ENCODE measurements at places on chromosomes 1 and 21.

DNA sequence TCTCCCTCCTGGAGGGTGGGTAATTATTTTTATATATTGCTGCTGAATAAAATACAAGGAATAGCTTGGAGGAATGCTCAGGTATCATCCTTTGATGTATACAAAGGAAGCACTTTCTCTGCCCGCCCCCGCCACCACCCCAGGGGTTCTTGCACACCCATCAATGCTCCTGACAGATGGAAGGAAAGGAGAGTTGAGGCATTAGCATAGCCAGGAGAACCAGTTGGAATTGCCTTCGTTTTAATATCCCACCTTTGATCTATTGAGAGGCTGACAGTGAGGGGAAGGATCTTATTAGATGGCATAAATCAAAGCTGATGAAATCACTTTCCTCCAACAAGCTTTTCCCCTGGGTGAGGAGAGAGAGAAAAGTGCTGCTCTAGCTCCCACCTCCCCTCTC lies 71.1 kb downstream of the LGR6 start:
- DNase-seq = no peak

DNA sequence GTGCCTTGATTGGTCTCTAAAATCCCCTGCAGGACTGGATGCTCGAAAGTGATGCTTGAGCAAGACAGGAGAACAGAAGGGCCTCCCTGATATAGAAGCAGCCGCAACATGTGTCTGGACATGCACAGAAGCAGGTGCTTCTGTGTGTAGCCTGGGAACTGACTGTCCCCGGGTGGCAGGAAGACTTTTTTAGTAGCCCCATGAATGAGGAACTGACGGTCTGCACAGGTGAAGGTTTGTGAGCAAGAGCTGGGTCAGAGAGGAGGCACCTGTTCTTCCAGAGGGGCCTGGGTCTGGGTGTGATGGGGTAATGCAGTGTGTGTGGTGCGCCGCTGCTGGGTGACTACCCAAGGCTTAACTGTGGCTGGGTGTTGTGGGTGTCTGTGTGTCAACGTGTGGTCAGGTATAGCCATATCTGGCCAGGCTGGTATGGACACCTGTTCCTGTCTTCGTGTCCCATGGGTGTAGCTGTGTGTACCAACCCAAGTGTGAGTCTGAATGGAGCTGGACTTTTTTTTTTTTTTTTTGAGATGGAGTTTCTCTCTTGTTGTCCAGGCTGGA lies 39.1 kb upstream of the FOXO6 start:
- no peak for DNase-seq

GRCh38 chr1:33357099-33357498 lies 36.2 kb upstream of the A3GALT2 start:
- no peak for DNase-seq

DNA sequence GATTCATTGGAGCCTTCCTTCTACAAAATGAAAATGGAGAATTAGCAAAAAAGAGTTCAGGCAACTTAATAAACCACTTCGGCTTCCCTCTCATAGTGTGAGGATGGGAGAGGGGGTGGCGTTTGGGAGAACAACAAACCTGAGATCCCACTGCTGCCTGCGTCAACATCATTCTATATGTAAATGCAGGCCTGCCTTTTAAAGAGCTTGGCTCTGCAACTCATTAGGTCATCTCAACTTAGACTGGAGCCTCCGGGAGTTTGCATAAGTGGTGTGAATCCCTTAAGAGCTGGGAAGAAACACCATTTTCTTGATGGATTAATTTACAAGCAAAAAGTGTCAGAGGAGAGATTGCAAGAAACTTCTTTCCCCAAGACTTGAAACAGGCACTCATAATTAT lies 127.6 kb upstream of the DAB1 start:
- no peak for DNase-seq

DNA sequence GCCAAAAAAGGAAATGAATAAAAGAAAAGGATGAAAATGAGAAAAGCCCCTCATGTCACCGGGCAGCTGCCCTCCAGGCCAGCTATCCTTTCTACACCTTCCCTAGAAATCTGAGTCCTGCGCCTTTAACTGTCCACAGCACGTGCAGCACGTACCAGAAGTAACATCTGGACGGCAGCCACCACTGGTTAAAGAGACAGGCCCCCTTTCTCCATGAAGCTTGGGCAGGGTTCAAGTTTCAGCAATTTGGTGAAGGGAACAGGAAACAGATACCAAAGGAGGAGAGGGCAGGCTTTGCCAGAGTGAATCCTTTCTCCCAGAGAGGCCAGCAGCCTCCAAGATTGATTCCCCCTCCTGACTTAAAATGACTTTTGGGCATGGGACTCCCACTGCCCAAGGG lies 3.6 kb upstream of the KIAA2013 start:
- peak; percentile 83 for DNase-seq

GRCh38 chr1:33281554-33282303 lies 25.4 kb downstream of the ZNF362 start:
- DNase-seq = peak; percentile 43

- no peak for DNase-seq
Observed at GRCh38 chr1:42044346-42044745, 108.9 kb upstream of the GUCA2B start.

GRCh38 chr1:145858901-145859490 lies at the start of gene PIAS3:
Gene PIAS3 (minus strand): TSS chr1:145859081. CDS start chr1:145858990, 91 bp downstream.
- peak; percentile 97 for DNase-seq

- no peak for DNase-seq
Observed at GRCh38 chr1:217721692-217722091, 90.5 kb downstream of the SPATA17 start.

DNA sequence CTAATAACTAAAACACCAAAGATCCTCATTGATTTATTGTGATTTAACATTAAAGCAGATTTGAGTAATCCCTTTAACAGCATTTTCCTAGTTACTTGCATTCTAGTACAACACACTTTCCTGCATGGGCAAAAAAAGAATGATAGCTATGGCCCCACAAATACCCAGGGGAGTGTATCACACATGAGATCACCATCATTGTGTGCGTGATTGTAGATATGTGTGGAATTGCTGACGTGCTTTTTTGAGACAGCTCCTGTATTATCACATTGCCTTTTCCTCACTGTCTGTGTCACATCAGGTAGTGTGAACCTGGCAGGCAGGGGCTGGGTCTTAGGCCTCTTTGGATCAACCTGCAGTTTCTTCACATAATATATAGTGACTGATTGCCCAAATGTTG lies 48.5 kb upstream of the SAMD13 start:
- DNase-seq = no peak

GRCh38 chr1:226737819-226738420 lies 1.2 kb downstream of the ITPKB start:
- peak; percentile 70 for DNase-seq

DNA sequence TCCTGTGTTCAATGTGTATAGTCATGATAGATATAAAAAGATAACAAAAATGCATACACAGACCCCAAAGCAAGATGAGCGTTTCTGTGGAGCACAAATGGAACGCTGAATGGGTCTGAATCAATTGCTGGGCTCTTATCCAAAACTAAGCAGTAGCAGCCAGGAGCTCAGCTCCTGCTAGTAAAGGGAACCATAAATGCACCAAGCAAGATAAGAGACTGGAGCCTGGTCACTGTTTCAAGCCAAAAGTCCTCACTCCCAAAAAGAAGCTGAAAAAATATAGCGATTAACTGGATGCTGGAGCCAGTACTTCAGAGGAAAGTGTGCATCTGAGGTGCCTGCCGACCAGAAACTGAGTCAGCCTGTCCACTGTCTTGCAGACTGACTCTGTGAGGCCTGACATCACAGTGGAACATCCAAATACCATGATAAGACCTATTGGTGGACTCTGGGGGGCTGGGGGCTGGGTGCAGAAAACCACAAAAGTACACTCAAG lies 68.9 kb downstream of the LRRC8C start:
- DNase-seq = no peak

GRCh38 chr1:223720971-223721591 lies 8.7 kb downstream of the CAPN2 start:
- no peak for DNase-seq

DNA sequence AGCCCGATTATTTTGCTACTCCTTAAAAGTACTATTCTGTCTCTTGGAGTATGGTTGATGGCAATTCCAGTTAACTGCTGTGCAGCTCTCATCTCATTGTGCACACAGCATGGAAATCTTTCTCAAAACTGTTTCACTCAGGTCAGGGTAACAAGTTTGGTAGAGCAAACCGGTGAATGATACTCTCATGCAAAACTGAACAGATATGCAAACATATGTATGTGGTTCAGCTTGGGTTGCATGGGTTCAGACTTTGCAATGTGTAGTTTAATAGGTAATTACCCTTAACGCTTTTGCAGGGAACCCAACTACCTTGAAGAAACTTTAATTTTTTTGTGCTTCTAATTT lies 2.2 kb downstream of the GADD45A start:
- no peak for DNase-seq

- DNase-seq = peak; percentile 61
Observed at GRCh38 chr21:35932232-35932911, 128.0 kb downstream of the SETD4 start.

- DNase-seq = no peak
Observed at GRCh38 chr1:77126307-77126706, 92.9 kb downstream of the PIGK start.

- peak; percentile 25 for DNase-seq
Observed at GRCh38 chr1:155858800-155859233, 550 bp upstream of the SYT11 start.

GRCh38 chr21:45579383-45580180 lies 37.3 kb upstream of the SLC19A1 start:
- no peak for DNase-seq

DNA sequence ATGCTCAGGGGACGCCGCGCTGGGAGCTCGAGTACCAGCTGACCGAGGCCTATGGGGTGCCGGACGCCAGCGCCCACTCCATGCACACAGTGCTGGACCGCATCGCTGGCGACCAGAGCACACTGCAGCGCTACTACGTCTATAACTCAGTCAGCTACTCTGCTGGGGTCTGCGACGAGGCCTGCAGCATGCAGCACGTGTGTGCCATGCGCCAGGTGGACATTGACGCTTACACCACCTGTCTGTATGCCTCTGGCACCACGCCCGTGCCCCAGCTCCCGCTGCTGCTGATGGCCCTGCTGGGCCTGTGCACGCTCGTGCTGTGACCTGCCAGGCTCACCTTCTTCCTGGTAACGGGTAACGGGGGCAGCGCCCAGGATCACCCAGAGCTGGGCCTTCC lies 1.3 kb upstream of the XKR8 start:
- peak; percentile 57 for DNase-seq

GRCh38 chr1:118333601-118334210 lies 148.7 kb upstream of the SPAG17 start:
- DNase-seq = no peak

- no peak for DNase-seq
Observed at GRCh38 chr1:49297783-49298182, 521.1 kb upstream of the BEND5 start.

GRCh38 chr21:42597487-42598158 lies 55.8 kb upstream of the PDE9A start:
- DNase-seq = no peak

GRCh38 chr1:101388904-101389546 lies 152.2 kb downstream of the S1PR1 start:
- no peak for DNase-seq

- peak; percentile 90 for DNase-seq
Observed at GRCh38 chr1:44594871-44595735, 79.2 kb downstream of the TMEM53 start.

DNA sequence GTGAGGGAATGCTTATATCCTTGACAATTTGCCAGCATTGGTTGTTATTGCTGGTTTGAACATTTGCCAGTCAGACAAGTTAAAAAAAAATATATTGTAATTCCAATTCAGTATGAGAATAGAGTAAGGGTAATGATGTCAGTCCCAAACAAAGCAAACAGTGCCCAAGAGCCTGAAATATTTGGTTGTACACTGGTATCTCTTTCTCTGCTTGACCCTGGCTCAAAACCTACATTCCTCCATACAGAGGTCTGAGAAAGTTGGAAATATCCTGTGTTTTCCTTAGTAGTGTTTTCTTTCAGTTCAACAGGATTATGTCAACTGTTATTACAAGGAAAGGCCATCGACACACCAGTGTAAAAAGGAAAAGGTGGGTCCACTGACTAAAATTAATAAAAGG lies 145.6 kb downstream of the MRPL39 start:
- no peak for DNase-seq

DNA sequence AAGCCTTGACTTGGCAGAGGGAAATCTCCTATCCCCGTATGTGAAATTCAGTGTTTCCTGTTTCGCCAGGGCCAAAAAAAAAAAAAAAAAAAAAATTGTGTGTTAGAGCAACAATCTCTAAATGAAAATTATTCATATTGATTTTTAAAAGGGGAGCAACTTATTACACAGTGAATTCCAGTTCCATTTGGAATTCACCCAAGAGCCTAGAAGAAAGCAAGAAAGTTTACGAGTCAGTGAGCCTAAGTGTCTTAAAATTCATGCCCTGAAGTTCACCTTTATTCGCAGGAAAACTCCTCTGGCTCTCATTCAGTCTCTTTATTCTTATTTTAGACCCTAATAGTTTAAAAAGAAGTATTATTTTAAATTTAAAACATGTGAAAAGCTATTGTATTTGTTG lies 42.1 kb upstream of the HUNK start:
- DNase-seq = no peak

GRCh38 chr1:206145771-206146290 lies 28.6 kb upstream of the AVPR1B start:
- DNase-seq = no peak

- no peak for DNase-seq
Observed at GRCh38 chr1:87242445-87243185, 86.1 kb upstream of the LMO4 start.

- no peak for DNase-seq
Observed at GRCh38 chr1:19220080-19220846, 10.2 kb upstream of the UBR4 start.

GRCh38 chr1:7346600-7347570 lies 424.2 kb upstream of the VAMP3 start:
- DNase-seq = no peak

GRCh38 chr1:156998840-156999500 lies 46.6 kb downstream of the ARHGEF11 start:
- no peak for DNase-seq

DNA sequence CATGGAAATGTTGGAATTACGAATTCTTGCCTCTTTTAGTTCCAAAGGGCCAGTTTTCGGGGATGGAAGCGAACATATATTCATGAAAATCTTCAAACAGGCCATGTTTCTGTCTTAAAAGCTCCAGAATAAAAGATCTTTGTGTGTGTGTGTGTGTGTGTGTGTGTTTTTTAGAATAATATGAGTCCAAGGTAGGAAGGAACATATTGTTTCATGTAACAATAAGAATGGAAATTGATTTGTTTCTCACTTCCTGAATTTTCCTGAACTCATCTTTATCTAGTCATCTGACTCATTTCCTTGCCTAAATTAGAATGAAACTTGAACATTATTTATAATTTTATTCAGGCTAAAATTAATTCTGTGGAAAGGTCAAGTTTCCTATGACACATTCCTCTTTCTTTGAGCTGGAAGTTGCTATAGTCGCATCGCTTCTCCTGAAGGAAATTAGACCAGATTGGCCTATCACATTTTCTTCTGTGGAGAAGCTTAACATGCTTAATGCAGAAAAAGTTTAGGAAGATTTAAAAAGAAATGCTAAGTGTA lies 805.1 kb upstream of the ADAMTS5 start:
- no peak for DNase-seq

DNA sequence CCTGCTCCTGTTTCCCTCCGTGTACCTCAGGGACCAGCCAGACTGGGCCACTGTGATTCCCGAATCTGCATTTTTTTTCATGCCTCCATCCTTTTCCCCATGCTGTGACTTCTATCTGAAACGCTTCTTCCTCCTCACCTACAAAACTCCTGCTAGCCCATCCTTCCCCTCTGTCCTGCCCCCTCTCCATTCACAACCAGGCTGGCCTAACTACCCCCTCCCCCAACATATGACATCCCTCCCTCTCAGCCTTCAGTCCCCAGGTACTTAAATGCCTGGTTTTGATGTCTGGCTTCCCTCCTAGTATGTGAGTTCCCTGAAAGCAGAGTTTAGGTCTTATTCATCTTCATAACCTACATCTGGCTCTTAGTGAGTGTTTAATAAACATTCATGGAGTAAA lies 82.7 kb downstream of the TAS1R2 start:
- DNase-seq = no peak
